ENCODE measurements at places on chromosomes 6 and 20.

DNA sequence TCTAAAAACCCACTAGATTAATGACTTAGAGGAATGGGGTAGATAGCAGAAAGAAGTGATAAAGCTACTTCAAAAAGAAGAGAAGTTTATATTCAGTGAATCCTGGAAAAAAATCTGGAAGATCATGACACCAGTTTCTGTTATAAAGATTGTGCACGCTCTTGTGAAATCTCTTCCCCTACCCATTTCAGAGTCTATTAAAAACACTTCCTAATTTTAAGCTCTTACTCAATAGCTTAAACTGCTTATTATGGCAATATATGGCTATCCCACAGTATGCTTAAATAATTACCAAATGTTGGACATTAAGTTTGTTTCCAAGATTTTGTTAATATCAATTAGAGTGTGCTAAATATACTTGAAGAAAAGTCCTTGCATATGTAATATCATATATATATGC lies 585.3 kb upstream of the MAN1A1 start:
- DNase-seq: no peak

DNA sequence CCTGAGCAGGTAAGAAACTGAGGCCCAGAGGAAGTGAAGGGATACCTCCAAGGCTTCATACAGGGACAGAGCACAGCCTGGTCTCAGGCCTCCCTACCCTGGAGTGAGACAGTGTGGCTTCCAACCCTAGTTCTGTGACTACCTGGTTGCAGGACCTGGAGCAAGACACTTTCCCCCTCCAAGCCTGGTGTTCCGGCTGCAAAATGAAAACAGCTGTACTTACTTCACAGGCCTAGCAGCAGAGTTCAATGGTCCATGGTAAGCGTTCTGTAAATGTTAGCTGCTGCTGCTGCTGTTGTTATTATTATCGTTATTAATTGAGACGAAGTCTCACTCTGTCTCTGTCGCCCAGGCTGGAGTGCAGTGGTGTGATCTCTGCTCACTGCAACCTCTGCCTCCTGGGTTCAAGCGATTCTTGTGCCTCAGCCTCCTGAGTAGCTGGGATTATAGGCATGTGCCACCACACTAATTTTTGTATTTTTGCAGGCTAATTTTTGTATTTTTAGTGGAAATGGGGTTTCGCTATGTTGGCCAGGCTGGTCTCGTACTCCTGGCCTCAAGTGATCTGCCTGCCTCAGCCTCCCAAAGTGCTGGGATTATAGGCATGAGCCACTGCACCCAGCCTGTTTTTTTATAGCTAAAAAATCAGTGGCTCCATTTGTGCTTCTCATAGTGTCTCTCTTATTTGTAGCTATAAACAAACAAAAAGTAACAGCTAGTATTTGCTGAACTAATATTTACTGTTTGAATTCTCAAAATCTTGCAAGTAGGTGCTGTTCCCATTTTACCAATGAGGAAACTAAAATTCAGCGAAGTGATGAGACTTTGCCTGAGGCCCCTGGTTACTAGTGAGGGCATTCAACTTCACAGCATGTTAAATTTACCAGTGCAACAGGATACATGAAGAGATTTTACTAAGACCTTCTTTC lies 41.9 kb downstream of the COX4I2 start:
- no peak for DNase-seq

DNA sequence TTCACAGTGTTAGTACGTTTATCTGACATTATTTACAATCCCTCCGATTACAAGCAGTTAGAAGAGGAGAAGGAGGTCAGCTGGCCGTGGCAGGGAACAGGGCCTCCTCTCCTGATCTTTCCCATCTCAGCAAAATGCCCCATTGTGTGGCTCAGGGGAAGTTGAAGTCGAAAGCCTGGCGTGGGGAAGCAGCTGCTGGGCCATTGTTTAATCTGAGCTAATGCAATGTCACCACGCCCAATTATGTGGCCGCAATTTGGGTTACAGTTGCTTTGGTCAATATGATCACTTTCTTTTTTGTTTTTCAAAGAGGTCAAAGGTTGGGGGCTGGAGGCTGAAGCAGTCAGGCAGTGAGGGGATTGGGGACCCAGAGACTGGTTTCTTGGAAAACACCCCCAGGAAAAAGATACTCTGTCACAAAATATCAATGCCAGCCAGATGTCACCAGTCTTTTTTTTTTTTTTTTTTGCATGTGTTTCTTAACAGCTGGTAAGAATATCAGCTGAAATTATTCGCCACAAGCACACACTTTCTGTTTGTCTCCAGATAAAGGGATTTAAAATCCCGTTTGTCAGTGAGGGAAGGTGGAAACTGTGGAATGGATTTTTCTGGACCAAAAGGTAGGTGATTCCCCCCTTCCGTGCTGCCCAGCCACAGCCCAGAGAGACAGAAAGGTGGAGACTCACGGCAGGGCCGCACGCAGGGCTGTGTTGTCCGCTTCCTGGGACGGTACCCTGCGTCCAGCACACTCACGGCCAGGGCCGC lies 24.6 kb downstream of the DLL1 start:
- DNase-seq: no peak

DNA sequence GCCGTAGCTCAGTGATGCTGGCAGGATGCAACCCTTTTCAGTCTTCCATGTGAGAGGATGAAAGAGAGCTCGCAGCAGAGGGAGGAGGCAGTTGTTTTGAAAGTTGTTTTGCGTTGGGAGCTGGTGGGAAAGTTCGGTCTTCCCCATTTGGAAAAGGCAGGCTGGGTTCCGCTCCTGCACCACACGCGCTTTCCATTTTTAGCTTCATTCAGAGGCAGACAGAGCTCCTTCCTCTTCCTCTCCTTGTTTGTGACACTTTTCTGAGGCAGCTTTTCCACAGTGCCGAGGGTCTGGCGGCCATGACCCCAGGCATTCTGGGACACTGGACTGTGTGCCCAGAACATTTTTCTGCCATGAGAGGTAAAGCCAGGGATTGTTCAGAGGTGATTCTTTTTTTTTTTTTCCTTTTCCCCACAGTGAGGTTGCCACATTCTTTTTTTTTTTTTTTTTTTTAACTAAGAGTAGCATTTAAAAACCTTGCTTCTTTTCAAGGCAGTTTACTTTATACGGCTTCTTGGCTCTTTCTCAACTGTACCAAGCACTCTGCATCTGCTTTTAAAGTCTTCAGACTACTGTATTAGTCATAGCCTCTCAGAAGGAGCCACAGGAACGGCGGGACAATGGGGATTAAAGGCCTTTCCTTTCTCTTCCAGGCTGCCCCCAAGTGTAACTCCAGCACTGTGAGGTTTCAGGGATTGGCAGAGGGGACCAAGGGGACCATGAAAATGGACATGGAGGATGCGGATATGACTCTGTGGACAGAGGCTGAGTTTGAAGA lies 1.6 kb downstream of the PRDM1 start:
- DNase-seq: peak; percentile 84

- no peak for DNase-seq
These were observed 1324.4 kb upstream of the EYS start for GRCh38 chr6:67031451-67031850.

DNA sequence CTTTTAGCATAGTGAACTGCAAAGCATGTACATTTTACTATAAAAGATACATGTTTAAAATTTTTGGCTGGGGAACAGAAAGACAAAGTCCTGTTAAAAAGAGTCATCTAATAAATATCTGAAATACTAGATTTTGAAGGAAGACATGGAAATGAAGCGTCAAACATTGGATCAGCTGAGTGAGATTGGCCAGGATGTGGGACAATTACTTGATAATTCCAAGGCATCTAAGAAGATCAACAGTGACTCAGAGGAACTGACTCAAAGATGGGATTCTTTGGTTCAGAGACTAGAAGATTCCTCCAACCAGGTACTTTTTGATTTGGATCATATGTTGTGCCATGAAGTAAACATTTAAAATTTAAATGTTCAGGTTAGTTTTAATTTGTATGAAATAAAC lies 162.3 kb downstream of the UTRN start:
- DNase-seq: peak; percentile 8

- no peak for DNase-seq
These were observed 54.9 kb downstream of the LY86 start for GRCh38 chr6:6643398-6643797.

DNA sequence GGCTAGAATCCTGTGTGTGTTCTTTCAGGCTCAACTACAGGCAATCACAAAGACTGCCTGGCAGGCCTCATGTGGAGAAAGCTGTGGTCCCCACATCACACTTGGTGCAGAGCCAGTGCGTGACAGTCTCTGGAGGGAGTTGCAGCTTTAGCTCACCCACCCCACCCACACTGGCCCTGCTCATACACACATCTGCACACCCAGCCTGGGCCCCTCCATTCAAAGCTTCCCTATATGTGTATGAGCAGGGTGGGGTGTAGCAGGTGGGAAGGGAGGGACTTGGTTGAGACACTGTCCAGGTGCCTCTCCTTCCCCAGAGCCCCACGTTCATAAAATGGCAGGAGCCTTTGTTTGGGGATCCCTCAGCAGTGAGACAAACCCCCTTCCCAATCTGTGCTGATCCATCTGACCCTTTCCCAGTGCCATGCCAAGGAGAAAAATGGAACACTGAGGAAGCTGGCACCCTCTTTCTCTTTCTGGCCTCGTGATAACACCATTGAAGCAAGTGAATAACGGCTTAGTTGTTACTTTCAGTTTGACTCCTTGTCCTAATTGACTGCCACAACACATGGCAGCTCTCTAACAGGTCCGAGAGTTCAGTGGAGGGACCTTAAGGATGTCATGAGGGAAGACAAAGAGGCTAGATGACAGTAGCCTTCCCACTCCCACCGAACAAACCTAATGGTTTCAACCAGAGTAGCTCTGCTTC lies 53.8 kb upstream of the NRSN1 start:
- no peak for DNase-seq

GRCh38 chr6:30260036-30260504 lies 46.9 kb upstream of the TRIM26 start:
- no peak for DNase-seq

GRCh38 chr6:127539272-127539671 lies 20.1 kb upstream of the MTCL3 start:
- DNase-seq: peak; percentile 39

GRCh38 chr20:17493173-17493572 lies 38.0 kb downstream of the BFSP1 start:
- no peak for DNase-seq

GRCh38 chr20:62751551-62752150 lies 43.0 kb downstream of the NTSR1 start:
- no peak for DNase-seq

DNA sequence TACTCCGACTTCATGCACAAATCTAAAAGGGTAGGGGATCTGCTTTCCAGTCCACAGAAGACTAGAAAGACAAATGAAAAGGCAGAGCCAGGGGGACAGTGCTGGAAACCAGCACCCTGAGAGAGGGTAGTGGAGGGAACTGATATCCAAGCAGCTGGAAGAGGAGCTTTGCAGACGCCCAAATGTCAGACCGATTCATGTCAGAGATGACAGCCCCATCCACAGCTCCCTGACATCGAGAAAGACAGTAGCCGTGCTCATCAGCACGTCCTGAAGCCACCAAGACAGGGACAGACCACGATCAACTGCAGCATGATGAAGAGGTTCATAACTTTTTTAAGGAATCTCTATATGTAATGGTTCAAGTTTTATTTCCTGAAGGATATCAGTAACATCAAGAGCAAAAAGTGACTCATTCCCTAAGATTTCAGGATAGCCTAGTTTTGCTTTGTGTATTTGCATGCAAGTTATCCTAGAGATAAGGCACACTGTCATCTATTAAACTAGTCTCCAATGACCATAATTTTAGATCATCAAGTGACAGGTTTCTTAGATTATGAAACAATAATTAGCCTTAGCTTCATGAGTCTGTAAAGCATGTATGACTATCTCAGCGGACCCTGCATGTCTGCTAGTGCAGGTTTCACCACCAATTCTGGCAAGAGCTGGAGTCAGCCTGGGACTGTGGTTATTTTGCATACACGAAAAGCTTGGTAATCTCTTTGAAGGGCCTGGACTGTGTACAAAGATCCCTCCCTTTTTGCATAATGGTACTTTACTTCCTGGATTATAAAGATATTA lies 43.0 kb downstream of the PRDM1 start:
- DNase-seq: peak; percentile 78

GRCh38 chr6:146153040-146153758 lies 124.3 kb downstream of the GRM1 start:
- DNase-seq: no peak

DNA sequence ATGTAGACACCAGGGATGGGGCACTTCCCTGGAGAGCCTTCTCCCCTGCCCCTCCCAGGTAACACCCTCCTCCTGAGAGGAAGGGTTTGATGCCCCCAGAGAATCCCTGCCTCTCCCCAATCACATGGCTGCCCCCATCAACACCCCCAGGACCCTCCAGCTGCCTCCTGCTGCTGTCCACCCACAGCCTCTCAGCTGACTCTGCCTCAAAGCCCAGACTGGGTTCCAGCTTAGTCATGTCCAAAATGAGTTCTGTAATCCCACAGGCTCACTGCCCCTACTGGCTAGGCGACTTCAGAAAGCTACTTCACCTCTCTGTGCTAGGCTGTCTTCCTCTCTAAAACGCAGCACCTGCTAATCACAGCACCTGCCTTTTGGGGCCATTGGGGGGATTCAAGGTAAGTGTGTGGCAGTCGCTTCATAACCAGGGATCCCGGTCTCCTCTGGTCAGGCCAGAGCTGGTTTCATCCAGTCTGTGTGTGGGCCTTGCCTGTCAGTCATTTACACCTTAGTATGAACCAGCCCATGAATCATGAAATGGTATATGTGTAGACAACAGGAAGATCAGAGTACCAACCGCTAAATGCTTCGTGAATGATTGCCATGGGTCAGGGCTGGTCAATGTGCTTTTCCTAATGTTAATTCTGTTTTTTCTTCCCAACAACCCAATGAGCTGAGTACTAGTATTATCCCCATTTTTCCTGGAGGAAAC lies 40.4 kb downstream of the TFEB start:
- no peak for DNase-seq

GRCh38 chr6:80145921-80146320 lies 39.5 kb downstream of the BCKDHB start:
- no peak for DNase-seq

GRCh38 chr20:5214826-5215225 lies 88.0 kb downstream of the CDS2 start:
- DNase-seq: no peak

GRCh38 chr6:23246896-23247295 lies 677.5 kb downstream of the HDGFL1 start:
- DNase-seq: no peak

- no peak for DNase-seq
These were observed 33.2 kb downstream of the CCN2 start for GRCh38 chr6:131917763-131918649.
